Stimulated activated CD4-positive, alpha-beta T cell treated with anti-CD3 and anti-CD28 coated beads, Interleukin-4, amount 100 ng/mL, for 1 hour (primary cell): ENCODE measurements at places on chromosomes 7 and 10.
A peak's percentile ranks its signal among the peaks of the same experiment; 100 is the strongest.

DNA sequence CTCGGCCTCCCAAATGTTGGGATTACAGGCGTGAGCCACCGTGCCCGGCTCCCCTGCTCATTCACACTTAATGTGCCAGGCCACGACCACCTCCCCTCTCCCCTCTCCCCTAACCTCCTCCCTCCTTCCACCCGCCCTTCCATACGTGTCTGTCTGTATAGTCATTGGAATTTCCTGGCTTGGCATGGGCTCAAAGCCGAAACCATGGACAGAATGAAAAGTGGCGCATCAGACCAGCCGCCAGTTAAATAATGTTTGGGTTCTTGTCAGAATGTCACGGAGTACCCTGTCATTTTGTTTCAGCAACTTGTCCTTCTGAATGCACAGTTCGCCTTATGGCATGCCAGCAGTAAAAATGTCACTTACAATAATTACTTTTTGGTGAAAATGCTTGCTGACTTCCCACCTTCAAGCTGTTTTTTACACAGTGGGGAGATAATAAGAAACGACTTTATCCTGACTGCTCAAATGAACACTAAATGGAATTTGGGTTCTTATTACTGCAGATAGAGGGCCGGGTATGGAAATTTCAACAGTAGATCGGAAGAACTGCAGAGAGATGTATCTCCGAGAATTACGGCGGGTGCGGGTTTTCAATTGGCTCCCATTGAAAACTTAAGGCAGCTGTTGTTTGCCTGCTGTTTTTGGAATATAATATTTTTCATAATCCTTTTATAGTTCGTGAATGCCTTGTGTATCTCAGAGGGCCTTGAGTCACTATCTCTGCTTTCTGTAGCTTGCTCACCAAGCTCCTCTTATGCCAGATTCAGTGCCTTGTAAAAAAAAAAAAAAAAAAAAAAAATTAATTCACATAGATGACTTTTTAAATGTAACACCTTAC is 65.5 kb upstream of the SH2B2 start:
- DNase-seq = no peak

DNA sequence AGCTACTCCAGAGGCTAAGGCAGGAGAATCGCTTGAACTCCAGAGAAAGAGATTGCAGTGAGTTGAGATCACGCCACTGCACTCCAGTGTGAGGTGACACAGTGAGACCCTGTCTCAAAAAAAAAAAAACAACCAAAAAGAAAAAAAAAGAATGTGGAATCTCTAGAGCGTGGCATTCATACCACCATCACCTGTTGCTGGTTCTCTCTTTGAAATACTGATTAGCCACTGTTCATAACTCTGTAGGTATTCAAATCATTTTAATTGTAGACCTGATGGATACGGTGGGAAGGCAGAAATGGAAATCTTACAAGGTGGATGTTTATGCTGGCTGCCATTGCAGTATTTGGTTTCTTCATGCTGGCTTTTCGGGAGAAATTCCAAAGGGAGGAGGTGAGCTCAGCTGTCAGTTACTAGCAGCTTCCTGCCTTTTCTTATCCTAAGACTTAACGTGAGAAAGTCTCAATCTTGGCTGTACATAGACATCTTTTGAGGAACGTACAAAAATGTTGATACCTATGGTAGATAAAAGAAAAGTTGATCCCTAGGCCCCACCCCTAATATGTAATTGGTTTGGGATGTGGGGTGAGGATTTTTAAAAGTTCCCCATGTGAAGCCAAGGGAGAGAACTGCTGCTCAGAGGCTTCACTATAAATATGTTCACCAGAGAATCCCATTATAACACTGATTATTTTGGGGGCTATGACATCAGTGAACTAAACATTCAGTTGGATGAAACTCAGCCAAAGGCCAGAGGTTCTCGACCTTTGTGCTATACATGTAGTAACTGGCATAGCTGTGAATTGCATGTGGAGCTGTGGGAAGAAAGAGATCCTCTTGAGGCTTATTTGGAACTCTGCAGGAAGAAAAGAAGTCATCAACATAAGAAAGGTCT is 26.9 kb upstream of the MKLN1 start:
- DNase-seq = no peak

DNA sequence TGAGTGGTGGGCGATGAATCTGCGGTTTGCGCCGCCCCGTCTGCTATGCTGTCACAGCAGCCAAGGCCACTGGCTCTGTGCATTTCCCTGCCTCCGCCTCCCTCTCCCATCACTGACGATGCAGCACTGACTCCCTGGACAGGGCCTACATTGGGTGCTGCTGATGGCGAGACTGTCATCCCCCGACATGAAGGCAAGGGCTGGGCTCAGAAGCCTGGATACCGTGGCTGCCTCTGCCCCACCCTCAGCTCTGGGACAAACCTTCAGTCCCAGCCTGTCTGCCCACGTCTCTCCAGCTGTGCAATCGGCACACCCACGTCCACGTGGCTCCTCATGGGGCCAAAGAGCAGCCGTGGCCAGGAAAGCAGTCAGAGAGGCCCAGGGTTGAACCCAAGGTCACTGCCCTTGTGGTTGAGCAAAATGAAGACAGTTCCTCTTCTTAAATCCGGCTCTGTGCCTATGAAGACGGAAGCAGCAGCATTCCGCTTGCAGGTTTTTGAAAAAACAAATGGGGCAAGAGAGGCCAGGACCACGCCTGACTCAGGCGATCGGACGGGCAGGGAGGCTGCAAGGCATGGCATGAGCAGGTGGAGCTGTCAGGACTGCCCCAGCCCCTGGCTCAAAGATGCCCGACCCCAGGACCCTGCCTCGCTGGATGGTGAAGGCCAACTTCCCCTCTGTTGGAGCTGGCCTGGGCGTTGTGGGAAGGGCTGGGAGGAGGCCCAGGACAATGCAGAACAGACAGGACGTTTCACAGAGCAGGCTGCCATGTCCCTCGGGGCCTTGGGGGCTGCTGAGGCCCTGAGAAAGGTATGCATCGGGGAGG is 517.5 kb downstream of the DNAJB6 start:
- no peak for DNase-seq

GRCh38 chr7:25815711-25816110 is 336.3 kb upstream of the NFE2L3 start:
- DNase-seq = no peak

DNA sequence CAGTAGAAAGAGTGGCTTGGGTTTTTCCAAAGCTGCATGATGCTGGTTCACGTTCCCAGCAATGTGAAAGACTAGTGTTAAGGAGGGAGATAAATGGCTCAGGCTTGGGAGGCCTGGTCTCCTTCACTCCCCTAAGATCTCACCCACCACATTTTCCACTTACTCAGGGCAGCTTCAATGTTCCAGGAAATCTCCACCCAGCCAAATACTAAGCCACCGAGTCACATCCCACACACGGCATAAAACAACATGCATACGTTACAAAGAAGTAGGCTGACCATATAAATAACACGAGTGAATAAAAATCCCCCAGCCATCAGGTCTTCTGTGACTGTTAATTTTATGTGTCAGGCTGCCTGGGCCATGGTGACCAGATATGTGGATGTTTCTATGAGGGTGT is 303.5 kb downstream of the SFMBT2 start:
- no peak for DNase-seq

- DNase-seq = peak; percentile 42
Measured at GRCh38 chr10:124743191-124744101, 732 bp downstream of the FAM53B start.
